ENCODE measurements at places on chromosomes 7 and 10.

DNA sequence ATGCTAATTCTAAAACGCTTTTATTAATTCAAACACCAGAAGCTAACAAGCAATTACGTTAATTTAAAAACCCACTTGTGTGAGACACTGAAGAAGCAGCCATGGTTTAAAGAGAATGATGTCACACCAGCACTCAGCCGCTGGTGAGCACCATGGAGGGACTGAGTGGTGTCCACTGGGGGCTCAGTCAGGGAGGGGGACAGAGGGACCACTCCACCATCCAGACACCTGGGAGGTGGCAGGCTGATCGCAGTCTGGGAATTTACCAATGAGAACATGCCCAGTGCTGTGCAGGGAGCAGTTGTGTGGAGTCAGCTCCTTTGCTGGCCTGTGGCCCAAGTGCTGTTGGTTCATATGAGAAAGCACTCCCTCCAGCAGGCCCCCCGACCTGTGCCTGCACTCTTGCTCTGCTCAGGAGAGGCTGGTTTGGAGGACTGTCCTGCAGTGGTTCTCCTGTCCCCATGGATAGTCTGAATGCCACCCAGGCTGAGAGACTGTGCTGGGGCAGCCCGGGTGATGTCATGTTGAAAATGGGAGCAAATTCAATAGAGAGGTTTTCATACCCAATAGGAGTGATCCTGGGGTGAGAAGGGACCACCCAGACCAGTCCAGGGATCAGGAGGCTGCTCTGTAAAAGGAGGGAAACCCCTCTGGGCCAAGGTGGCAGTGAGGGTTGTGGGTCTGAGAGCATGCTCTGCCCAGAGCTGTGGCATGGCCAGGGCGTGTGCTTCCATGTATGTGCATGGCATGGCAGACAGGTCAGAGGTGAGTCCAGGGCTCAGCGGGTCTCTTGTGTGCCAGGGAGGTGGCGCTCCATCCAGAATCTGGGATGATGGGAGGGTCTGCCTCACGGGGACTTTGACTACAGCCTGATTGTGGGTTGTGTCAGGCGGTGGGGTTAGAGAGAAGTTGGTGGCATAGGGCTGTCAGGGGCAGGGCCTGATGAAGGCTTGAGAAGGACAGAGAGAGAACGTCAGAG is 12.7 kb downstream of the ADCY1 start:
- DNase-seq, result no peak

DNA sequence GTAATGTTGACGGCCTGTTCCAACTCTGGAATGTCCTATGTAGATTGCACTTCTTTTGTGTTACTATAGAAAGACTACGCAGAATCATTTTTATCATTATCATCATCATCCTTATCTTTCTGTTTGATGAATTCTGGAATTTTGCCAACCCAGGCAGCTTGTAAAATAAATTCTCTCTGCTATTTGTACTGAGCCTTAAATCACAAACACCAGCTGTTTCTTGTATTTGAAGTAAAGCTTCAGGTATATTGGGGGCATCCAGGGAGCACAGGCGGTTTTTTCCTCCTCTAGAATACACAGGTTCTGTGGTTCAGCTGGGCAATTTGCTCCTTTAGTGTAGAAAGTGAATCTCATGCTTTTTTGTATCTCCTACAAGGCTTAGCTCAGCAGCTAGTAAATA is 14.9 kb upstream of the CPA5 start:
- no peak for DNase-seq

- DNase-seq, result no peak
Observed at GRCh38 chr7:106563466-106564150, 97.3 kb downstream of the CCDC71L start.

- no peak for DNase-seq
Observed at GRCh38 chr7:1062296-1063294, 18.2 kb downstream of the GPR146 start.

DNA sequence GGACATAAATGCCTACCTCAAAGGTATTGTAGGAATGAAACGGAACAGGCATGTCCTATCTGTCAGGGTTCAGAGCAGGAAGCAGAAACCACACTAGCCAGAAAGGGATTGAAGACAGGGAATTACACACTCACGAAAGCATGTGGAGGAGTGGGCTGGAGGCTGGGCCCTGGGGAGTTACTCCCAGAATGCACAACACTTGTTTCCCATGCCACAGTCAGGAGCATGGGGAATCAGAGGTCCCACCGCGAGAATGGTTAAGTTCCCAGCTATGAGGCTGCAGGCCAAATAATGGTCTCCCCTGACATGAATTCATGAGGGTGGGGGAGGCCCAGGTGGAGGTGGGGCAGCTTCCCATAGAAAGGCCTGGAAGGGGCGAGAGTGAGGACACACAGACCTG is 212.7 kb downstream of the HERPUD2 start:
- no peak for DNase-seq
